ENCODE measurements at places on chromosomes 16 and 17. TPM values are rescaled to one million over a fixed set of nuclear protein-coding genes. Genes with fewer than 3 reads are reported as not detected.

PMFBP1 gene
- not detected for total RNA-seq

DPEP3 gene
- total RNA-seq = not detected

TPSG1 gene
- not detected for total RNA-seq

TNFAIP1 gene
- 44.6 TPM for total RNA-seq

CDR2 gene
- total RNA-seq = 5.5 TPM

SNAI3 gene
- 0.79 TPM for total RNA-seq

ZFP3 gene
- 14.3 TPM for total RNA-seq

SLC16A3 gene
- total RNA-seq = 8.8 TPM

MT1A gene
- 15.3 TPM for total RNA-seq

CCDC102A gene
- 6.8 TPM for total RNA-seq

ANKRD11 gene
- 63.7 TPM for total RNA-seq

DDX28 gene
- total RNA-seq = 9.5 TPM

QRICH2 gene
- total RNA-seq = 1.1 TPM

ABCA8 gene
- 60.5 TPM for total RNA-seq

GALR2 gene
- not detected for total RNA-seq

TVP23B gene
- 25.2 TPM for total RNA-seq

EVPLL gene
- total RNA-seq = not detected

KRTAP9-8 gene
- total RNA-seq = not detected

IRX3 gene
- 44.7 TPM for total RNA-seq

CES5A gene
- total RNA-seq = 0.51 TPM

CREBBP gene
- total RNA-seq = 20.0 TPM

KRT27 gene
- not detected for total RNA-seq

CCL1 gene
- not detected for total RNA-seq

MT1E gene
- total RNA-seq = 143 TPM

PSME3 gene
- total RNA-seq = 69.4 TPM

ZNF597 gene
- 1.5 TPM for total RNA-seq

Data from heart left ventricle (tissue), 16 donors.